Activated CD8-positive, alpha-beta memory T cell treated with anti-CD3 and anti-CD28 coated beads, Interleukin-2, amount 10 ng/mL, durations not matched to agents 7 days and 5 days (primary cell): ENCODE measurements at places on chromosomes 3 and 15. TPM values are rescaled to one million over a fixed set of nuclear protein-coding genes. Genes with fewer than 3 reads are reported as not detected.

- H3K36me3 ChIP-seq: peaks cover 33% of the 10 kb centered on the region
- peaks cover 2% of the 10 kb centered on the region for H3K4me1 ChIP-seq
- H3K27me3 ChIP-seq: no peaks in the 10 kb centered on the region
- no peak overlapping the region for H3K27ac ChIP-seq
- no peak overlapping the region for H3K4me3 ChIP-seq
Observed at GRCh38 chr15:32651229-32651837, 9.8 kb downstream of the SCG5 start.

DNA sequence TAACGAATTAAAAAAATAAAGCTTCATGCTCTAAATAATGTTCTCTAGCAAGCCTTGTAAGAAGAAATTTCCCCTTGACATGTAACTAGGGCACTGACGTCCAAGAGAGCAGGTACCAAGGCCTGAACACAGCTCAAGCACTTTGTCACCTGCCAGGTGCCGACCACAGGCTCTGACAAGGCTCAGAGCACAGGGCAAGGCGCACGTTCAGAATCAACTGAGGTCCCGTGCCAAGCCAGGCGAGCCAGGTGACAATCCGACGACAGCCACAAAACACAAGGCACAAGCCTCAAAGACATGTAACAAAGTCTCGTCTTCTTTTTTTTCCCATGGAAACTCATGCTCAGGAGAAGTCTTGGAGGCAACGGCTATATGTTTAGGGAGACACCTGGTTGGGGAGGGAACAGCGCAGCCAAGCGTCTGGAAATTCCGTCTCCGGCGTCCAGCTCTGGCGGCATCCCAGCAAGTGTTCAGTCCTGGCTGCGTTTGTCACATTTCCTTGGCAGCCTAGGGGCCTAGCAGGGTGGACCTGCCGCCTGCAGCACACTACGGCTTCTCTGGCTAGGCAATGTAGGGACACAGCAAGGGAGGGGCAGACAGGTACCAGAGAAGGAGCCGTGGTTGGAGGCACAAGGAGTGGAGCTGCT lies 76.7 kb downstream of the ADAMTS17 start:
- H3K4me3 ChIP-seq: no peak overlapping the region
- no peak for DNase-seq
- no peak overlapping the region for H3K27ac ChIP-seq

DNA sequence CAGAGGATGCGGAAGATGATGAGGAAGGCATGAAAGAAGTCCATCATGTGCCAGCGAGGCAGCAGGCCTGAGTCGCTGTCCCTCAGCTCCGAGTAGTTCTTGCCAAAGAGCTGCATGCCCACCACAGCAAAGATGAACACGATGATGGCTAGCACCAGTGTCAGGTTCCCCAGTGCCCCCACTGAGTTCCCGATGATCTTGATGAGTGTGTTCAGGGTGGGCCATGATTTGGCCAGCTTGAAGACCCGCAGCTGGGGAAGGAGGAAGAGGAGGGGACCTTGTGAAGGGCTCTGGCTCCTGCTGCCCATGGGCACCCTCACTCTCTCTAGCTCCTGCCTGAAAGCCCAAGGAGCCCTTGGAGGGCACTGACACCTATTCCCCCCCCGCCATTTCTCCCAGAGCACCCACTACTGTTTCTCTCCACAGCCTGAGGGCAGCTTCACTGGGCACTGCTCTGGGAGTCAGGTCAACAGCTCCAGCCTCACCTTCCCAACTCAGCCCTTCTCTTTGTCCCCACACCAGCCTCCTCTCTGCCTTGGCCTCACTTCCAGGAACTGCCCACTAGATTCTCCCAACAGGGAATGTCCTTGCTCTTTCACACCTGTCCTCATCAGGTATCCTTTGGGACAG lies 63.6 kb downstream of the SCN5A start:
- H3K27ac ChIP-seq: no peak overlapping the region
- H3K4me1 ChIP-seq: no peaks in the 10 kb centered on the region
- H3K36me3 ChIP-seq: no peaks in the 10 kb centered on the region
- H3K4me3 ChIP-seq: no peak overlapping the region

DNA sequence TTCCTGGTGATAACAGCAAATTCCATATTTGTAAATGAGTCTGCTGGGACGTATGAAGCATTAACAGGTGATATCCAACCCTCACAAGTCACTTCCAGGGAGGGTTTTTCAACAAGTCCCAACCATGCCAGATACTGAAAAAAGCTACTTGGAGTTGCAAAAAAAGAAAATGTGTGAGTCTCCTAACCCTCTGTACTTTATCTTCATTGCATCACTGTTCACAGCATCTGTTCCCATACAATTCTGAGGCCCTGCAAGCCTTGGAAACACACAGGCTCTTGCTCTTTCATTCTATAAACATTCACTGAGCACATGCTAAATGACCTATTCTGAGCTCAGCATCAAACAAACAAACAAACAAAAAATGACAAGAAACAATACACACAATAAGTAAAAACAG lies 120.8 kb downstream of the RFTN1 start:
- H3K4me3 ChIP-seq: no peak overlapping the region
- H3K36me3 ChIP-seq: peaks cover 60% of the 10 kb centered on the region
- peaks cover 5% of the 10 kb centered on the region for H3K4me1 ChIP-seq
- no peak overlapping the region for H3K27ac ChIP-seq
- no peaks in the 10 kb centered on the region for H3K27me3 ChIP-seq

DNA sequence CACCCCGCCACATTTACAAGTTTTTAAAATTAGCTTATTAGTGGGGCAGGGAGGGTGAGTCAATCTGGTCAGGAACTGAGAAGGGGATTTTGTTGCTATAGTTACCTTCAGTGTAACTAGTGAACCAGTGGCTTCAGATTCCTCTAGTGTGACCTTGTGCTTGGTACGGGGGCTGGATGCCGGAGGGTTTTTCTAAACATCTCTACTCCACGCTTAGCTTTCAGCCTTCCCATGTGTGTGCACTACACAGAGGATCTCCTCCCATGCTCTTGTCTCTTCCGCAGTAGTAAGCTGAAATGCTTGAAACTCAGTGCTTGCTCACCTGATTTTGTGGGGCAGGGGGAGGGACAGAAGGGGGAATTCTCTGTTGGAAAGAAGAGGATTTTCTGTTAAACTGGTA lies 67.9 kb upstream of the AKAP13 start:
- peak overlapping the region; percentile 65 for H3K27ac ChIP-seq

DNA sequence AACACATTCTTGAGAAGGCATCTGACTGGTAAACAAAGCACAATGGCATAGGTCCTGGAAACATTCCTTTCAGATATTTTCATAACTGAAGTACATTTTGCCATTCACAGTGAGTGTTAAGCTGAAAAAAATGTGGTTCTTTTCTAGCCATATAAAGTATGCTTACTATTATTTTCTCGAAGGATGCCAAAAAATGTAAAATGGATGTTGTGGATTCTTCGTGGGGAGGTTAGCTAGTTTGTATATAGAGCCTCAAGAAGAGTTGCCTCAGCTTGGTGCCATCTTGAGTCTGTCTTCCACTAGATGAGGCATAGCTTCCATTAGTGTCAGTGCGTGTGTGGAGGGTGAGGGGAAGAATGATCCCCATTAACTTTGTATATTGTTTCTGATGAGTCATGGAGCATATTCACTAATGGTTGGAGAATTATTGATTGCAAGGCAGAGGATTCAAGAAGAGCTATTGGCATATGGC lies 4.1 kb downstream of the MBNL1 start:
- peak overlapping the region; percentile 84 for H3K27ac ChIP-seq
- H3K36me3 ChIP-seq: peaks cover 51% of the 10 kb centered on the region
- peak; percentile 66 for DNase-seq
- no peaks in the 10 kb centered on the region for H3K27me3 ChIP-seq
- H3K4me1 ChIP-seq: peaks cover 46% of the 10 kb centered on the region

- H3K4me1 ChIP-seq: peaks cover 15% of the 10 kb centered on the region
- no peak overlapping the region for H3K27ac ChIP-seq
- peaks cover 20% of the 10 kb centered on the region for H3K36me3 ChIP-seq
- DNase-seq: no peak
- no peaks in the 10 kb centered on the region for H3K27me3 ChIP-seq
Observed at GRCh38 chr3:140950144-140950543, 8.5 kb downstream of the SLC25A36 start.

- peak overlapping the region; percentile 53 for H3K27ac ChIP-seq
- peaks cover 43% of the 10 kb centered on the region for H3K36me3 ChIP-seq
- H3K27me3 ChIP-seq: no peaks in the 10 kb centered on the region
- H3K4me3 ChIP-seq: no peak overlapping the region
Observed at GRCh38 chr3:152403632-152404066, 134.9 kb downstream of the MBNL1 start.

DNA sequence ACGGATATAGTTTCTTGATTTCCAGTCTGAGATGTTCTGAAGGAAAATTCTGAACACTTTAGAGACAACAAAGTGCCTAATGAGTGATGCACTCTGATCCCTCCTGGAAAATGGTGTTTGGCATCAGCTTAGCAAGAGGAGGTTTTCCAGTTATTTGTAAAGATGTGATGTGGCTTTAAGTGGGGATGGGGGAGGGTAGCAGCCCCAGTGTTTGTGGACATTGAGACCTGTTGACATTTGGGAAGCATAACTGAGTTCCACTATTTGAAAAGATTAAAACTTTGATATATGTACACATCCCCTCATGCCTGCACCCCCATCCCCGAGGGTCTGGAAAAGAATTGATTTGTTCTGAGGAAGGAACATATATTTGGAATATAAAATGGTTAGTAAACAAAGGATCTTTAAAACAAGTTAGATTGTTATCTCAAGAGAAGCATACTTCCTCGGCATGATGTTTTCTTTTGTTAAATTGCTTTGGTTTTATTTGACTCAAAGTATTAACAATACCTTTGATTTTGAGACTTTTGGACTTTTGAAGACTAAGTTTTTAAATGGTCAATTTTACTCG lies 6.5 kb downstream of the IGF1R start:
- no peak overlapping the region for H3K4me3 ChIP-seq
- no peak for DNase-seq
- H3K27ac ChIP-seq: no peak overlapping the region
- peaks cover 46% of the 10 kb centered on the region for H3K27me3 ChIP-seq

- H3K27ac ChIP-seq: no peak overlapping the region
- no peak for DNase-seq
- no peaks in the 10 kb centered on the region for H3K36me3 ChIP-seq
Observed at GRCh38 chr3:48215876-48216275, 7.4 kb upstream of the CAMP start.

DNA sequence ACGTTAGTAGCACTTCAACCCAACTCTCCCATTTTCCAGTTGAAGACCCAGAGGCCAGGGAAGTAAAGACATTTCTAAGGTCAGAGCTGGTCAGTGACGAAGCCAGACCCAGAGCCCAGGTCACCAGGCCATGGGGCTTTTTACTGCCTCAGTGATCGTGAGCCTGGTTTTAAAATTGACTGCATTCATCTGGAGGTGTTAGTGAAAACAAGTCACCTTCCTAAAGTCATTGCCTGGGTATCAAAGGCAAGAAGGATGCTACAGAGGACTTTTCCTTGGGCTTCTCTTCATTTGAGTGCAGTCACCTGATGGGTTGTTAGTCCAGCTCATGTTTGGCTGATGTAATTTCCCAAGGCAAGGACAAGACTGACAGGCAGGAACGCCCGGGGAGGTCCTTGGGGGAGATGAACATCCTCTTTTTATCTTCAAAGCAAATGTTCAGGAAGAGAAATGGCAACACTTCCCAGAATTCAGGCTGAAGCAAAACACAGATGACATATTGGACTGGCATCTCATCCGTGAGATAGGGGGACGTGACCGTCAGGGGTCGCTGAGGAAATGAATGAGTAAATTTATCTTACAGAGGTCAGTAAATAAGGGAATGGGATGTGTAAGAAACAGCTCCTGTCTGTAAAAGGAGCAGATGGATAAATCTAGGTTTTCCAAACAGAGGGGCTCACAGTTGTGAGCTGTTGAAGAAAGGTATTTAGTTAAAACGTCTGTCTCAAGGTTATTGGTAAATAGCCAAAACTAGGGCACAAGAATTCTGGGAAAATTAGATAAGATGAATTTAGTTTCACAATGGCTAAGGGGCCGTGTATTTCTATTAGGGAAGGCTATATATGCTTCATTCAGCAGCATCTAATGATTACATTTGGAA lies 201.2 kb downstream of the OPA1 start:
- no peak for DNase-seq
- H3K4me1 ChIP-seq: no peaks in the 10 kb centered on the region
- no peaks in the 10 kb centered on the region for H3K36me3 ChIP-seq
- H3K4me3 ChIP-seq: no peak overlapping the region
- H3K27ac ChIP-seq: no peak overlapping the region

- H3K36me3 ChIP-seq: no peaks in the 10 kb centered on the region
- H3K4me1 ChIP-seq: no peaks in the 10 kb centered on the region
- no peak overlapping the region for H3K27ac ChIP-seq
- H3K4me3 ChIP-seq: no peak overlapping the region
- no peak for DNase-seq
- no peaks in the 10 kb centered on the region for H3K27me3 ChIP-seq
Observed at GRCh38 chr15:35290301-35290721, 205.2 kb upstream of the NANOGP8 start.

DNA sequence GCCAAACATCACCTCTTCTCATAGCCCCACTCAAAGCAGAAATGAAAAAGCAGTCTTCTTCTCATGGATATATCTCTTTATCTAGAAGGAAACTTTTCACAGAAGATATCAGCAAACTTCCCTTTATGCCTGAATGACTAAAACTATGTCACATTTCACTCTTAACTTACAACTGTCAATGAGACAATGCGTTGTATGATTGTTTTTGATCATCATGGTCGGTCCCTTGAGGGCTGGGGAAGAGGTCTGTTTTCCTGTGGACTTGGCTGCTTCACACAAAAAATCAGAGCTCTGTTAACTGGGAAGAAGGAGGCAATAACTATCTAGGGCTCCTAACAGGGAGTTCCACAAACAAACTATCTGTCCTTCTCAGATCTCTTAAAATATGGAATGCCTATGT lies 5.1 kb downstream of the NLGN1 start:
- H3K4me1 ChIP-seq: no peaks in the 10 kb centered on the region
- DNase-seq: no peak
- no peaks in the 10 kb centered on the region for H3K36me3 ChIP-seq

DNA sequence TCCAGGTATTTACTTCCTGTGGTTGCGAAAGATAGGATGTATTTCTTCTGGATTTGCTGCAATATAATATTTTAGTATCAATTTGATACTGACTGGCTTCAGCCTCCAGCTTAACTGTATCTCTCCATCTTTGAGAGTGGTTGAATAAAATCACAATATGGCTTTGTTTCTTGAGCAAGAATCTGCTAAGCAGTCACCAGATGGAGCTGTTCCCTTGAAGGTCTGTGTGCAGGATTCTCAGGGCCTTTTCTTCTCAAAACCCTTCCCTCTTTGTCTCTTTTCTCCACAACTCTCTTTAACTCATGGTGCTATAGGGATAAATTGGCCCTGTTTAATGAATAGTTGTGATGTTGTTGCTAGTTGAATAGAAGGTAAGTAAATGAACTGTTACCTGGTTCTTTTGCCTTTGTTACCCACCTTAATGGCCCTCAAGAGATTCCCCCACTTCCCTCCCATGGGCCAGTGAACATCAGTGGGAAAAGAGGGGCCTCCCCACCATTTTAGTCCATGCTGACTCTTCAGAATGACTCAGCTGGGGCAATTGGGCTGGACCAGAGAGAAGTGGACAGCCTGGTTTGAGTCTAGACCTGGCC lies 34.8 kb upstream of the RAB6B start:
- no peak overlapping the region for H3K27ac ChIP-seq
- H3K36me3 ChIP-seq: no peaks in the 10 kb centered on the region
- peak; percentile 5 for DNase-seq

The GJD2 gene
- total RNA-seq: not detected

The MESP2 gene
- total RNA-seq: not detected

The CCR2 gene
- 80.1 TPM for total RNA-seq

The CISH gene
- 369 TPM for total RNA-seq

The EXD1 gene
- total RNA-seq: not detected

The CLDN18 gene
- total RNA-seq: not detected

The GPR171 gene
- total RNA-seq: 153 TPM

The LZTFL1 gene
- total RNA-seq: 9.3 TPM

The GP5 gene
- 0.28 TPM for total RNA-seq

The PYGO1 gene
- not detected for total RNA-seq

The TLR9 gene
- 0.64 TPM for total RNA-seq
